ENCODE measurements at places on chromosomes 5 and 9.

DNA sequence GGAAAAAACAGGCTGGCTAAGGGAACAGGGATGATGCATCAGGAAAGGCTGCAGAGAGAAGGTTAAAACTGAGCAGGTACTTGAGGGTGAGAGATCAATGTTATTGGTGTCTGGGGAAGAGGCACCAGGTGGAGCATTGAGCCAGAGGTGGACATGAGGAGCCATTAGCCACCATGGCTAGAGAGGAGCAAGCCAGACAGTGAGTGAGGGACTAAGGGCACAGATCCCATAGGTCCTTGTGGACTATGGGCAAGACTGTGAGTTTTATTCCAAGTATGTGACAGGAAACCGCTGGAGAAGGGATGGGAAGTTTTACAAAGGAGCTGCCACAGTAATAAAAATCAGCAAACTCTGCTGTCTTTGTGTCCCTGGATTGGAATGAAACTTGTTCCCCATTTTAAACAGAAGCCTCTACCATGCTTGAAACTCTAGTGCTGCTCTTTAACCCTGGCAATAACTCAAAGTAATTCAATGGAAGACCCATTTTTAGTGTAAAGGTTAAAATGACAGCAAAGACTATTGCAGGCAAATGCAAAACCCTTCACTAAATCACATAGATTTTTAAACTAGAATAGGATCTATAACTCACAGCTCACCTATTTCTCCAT lies 349.8 kb downstream of the ENC1 start:
- DNase-seq: peak; percentile 2

DNA sequence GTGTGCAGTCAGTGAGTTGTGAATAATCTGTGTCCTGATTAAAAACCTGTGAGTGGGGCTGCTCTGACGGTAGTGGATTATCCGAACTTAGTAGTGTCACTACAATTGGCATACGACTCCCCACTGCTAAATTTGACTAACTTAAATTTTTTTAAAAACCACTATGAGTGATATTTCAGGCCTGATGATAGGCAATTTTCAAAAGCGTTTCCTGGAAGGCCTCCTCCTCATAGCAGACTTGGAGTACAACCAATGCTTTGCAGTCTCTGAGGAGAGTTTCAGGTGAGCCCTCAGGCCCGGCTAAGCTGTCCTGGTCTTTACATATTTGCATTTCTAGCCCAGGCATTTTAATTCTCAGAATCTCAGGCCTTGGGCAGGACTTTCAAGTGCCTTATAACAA lies 10.8 kb downstream of the BTNL8 start:
- DNase-seq: no peak

DNA sequence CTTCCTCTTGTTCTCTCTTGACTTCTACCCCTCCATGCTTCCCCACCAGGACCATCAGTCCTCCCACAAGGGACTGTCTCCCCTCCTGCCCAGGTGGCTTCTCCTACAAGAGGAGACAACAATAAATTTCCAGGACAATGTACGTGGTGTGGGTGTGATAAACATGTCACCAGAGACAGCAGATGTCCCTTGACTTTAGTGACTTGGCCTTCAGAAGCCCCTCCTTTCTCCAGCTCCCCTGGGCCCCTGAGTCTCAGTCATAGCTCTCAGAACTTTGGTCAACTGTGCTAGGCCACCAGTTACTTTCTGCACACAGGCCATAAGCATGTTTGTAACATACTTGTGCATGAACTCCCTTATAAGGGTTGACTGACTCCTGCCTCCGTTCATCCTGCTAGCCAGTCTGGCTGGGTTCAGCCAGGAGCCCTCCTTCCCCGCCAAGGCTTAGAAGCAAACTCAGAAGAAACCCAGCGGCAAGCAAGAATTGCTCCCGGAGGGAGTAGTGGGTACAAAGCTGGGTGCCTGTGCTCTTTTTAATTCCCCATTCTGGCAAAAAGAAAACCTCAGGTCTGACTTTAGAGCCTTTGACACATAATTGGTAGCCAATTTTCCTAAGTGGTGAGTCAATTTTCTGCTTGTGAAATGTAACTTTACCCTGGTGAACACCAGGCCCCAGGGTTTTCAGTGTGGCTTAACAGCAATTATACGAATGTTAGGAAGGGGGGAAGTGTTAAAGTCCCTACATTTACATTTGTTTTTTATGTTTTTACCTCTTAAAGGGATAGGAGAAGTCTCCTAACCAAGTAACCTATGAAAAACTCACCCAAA lies 49.2 kb downstream of the EBF1 start:
- DNase-seq: no peak

- no peak for DNase-seq
Measured at GRCh38 chr5:179880066-179880650, 21.5 kb upstream of the MRNIP start.

GRCh38 chr5:174745590-174746103 lies 21.3 kb downstream of the MSX2 start:
- no peak for DNase-seq

DNA sequence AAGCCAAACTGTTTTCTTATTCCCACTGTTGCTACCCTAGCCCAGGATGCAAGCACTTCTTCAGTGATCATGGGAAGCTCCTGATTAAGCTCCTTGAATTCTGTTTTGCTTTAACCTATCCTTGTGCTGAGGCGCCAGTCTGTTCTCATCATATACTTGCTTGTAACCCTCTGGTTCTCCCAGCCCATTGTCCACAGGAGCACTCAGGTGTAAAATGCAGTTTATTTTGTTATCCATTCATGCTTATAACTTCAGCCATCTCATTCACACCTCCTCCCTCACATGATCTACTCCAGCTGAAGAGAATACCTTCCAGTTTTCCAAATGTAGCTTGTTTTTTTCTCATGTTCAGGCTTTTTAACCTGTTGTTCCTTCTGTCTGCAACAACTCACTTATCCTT lies 402.1 kb upstream of the BRINP1 start:
- DNase-seq: no peak

DNA sequence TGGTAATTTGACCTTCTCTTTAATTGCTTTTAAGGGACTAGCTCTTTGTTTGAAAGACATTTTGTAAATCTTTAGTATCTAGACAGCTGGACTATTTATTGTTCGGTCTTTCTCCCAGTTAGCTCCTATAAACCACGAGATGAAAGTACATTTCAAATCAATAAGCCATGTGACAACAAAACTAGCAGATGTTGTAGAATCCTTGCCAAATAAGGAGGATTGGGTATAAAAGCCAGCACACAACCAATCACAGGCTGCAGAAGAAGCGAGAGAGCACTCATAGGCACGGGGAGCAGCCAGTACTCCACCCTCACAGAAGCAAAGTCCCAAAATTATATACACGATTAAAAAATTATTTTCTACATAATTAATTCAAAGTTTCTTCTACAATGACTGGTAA lies 8.1 kb upstream of the OMD start:
- no peak for DNase-seq

DNA sequence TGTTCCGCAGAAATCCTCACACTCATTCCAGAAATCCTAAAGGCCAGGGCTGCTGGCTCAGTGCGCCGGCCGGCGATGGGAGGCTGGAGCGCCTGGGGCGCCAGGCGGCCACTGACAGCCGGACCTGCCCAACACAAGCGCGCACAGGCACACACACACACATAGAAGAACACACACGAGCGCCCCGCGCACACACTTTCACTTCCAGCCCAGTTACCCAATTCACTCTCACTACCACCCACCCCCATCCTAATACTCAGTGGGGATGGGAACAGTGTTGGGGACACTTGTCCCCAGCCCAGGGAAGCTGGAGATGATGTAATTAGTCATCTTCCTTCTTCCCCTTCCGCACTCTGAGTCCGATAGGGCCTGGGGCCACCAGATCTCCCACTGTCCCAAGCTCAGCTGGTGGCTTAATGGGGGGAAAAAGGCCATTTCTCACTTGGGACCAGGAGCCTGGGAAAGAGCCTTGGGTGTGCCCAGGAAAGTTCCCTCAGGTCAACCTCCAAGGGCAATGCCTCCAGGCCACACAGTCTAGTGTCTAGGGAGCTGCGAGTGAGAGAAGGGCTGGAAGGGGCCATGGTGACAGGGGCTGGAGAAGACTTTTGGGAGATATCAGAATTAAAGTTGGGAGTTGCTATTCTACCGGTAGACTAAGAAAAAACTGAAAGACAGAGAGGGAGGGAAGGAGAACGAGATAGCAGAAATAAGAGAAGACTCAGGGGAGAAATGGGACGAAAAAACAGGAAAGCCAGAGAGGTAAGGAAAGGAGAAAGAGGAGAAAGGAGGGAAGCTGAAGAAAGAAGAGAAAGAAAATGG lies 1.7 kb downstream of the EBF1 start:
- DNase-seq: no peak

DNA sequence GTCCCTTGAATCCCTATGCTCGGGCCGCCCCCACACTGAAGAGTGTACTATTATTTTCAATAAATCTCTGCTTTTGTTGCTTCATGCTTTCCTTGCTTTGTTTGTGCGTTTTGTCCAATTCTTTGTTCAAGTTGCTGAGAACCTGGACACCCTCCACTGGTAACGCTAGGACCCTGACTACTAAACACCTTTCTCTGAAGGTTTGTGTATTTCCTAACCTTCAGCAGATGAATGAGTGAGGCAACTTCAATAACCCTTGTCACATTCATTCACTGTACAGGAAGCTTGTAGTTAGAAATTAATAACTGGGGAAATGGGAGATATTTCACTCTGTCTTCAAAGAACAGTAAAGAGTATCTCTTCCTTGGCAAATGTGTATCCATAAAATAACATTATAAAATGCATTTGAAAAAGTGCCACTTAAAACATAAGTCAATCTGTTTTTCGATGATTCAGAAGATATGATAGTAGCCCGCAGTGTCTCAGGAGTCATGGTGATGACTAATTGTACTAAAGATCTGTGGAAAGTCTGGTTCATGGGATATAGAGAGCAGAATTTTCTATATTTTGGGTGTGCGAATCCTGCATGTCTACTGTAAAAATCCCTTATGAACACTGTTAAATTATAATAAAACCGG lies 43.2 kb upstream of the ANKH start:
- DNase-seq: no peak

GRCh38 chr5:10590226-10590999 lies 26.5 kb downstream of the ANKRD33B start:
- DNase-seq: no peak

DNA sequence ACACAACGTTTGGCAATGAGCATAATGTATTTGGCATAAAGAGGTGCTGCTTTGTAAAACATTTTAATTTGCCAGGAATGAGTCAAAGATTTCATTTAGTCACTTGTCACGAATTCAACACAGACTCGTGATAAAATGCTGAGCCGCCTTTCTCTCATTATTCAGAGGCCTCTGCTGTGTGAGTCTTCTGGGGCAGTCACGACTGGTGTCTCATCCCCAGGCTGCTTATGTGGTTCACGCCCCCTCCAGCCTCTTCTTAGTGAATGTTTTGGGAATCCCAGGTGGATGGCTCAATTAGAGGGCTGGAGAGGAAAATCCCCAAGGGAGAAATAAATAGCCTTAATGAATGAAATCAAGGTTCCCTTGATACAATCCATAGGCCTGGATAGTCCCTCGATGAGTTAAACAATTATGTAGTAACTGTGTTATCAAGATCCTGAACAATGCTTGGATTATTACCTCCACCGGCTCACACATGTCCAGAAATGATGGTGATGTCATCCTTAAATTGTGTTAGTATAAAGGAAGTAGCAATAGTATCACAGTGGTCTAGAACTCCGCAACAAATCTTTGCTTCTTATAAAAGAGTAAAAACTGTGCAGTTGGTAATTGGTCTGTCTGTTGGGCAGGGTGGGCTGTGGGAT lies 192.1 kb upstream of the ADAMTS16 start:
- DNase-seq: no peak

GRCh38 chr5:142720641-142721271 lies 34.9 kb upstream of the FGF1 start:
- DNase-seq: peak; percentile 96
